ENCODE measurements at places on chromosomes 7 and 10.

GRCh38 chr10:63260860-63261251 lies 127.7 kb downstream of the NRBF2 start:
- no peak for DNase-seq

GRCh38 chr10:18094793-18095192 lies 45.4 kb upstream of the CACNB2 start:
- DNase-seq = no peak

DNA sequence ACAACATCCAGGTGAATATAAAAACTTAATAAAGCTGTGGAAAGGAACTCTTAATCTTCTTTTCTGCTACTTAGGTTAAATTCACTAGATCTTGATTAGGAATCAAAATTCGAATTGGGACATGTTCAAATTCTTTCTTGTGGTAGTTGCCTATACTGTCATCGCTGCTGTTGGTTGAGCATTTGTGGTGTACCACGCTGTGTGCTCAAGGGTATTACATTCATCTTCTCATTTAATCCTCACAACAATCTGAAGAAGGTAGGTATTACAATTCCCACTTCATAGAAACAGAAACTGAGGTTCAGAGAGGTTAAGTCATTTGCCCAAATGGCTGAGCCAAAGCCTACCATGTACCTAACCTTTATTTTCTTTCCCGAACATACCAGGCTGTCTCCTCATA lies 39.9 kb upstream of the CC2D2B start:
- no peak for DNase-seq

DNA sequence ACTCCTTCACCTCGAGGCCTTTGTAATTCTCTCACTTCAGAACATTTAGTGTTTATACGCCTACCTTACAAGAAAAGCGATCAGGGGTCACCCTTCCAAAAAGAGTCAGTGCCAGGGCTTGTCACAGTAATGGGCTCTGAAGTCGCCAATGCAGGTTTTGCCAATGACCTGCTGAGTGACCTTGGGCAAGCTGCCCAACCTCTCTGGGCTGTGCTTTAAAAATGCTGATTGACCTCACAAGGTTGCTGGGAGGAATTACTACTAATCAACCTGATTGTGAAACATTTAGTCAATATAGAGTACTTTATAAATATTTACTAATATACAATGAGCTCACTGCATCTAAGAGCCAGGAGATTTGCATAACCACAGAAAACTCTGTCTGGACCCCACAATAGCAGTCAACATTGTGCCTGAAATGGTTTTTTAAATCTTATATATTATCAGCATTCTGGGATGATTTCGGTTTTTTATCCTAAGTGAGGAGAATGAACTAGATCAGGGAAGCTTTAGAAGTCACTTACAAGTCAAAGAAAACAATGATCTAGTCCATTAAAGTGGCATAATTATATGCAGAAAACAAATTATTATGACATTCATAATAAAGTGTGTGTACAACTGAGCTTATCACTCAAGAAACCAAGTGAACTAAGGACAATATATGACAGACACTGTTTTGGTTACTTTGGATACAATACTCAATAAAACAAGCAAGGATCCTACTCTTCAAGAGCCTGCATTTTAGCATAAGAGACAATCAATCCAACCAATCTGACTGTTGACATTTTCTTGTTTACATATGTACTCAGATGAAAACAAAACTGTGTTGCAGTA lies 290.5 kb downstream of the SORCS1 start:
- no peak for DNase-seq

GRCh38 chr7:116316838-116317628 lies 106.7 kb downstream of the TES start:
- no peak for DNase-seq

GRCh38 chr7:70812511-70812910 lies 319.4 kb upstream of the GALNT17 start:
- DNase-seq = no peak

GRCh38 chr7:116705419-116705818 lies 33.4 kb downstream of the MET start:
- no peak for DNase-seq

DNA sequence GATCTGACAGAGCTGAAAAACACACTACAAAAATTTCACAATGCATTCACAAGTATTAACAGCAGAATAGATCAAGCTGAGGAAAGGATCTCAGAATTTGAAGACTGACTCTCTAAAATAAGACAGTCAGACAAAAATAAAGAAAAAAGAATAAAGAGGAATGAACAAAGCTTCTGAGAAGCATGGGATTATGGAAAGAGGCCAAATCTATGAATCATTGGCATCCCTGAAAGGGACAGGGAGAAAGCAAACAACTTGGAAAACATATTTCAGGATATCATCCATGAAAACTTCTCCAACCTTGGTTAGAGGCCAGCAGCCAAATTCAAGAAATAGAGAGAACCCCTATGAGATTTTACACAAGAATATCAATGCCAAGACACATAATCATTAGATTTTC lies 804.8 kb upstream of the IGFBP3 start:
- no peak for DNase-seq

- no peak for DNase-seq
These were observed 355.5 kb downstream of the CDC14C start for GRCh38 chr7:49279891-49280290.

- no peak for DNase-seq
These were observed 274.9 kb downstream of the SDK1 start for GRCh38 chr7:3575753-3576531.

- no peak for DNase-seq
These were observed 760.9 kb upstream of the IGFBP3 start for GRCh38 chr7:46681865-46682503.

GRCh38 chr7:37832194-37832593 lies 16.2 kb upstream of the NME8 start:
- peak; percentile 35 for DNase-seq

DNA sequence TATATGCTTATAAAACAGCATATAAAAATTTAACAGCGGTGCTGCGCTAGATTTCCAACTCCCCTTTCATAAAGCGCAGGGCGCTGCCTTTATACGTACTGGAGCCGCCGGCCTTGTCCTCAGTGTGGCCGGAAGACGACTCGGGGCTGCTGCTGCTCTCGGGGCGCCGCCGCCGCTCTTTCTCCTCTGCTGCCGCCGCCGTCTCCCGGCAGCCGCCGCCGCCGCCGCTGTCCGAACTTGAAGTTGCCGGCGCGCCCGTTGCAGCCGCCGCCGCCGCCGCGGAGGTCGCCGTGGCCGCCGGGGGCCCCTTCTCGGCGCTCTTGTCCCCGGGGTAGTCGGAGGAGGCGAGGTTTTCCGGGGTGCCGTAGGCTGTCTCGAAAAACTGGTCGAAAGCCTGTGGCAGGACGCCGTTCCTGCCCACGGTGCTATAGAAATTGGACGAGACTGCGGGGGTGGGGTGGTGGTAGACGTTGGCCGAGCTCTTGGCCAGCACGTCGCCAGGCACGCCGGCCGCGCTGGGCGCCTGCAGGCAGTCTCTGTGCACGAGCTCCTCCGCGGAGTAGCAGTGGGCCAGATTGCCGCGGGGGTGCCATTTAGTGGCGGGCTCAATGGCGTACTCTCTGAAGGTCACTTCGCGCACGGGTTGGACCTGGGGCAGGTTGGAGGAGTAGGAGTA lies 557 bp downstream of the HOXA11 start:
- DNase-seq = no peak

DNA sequence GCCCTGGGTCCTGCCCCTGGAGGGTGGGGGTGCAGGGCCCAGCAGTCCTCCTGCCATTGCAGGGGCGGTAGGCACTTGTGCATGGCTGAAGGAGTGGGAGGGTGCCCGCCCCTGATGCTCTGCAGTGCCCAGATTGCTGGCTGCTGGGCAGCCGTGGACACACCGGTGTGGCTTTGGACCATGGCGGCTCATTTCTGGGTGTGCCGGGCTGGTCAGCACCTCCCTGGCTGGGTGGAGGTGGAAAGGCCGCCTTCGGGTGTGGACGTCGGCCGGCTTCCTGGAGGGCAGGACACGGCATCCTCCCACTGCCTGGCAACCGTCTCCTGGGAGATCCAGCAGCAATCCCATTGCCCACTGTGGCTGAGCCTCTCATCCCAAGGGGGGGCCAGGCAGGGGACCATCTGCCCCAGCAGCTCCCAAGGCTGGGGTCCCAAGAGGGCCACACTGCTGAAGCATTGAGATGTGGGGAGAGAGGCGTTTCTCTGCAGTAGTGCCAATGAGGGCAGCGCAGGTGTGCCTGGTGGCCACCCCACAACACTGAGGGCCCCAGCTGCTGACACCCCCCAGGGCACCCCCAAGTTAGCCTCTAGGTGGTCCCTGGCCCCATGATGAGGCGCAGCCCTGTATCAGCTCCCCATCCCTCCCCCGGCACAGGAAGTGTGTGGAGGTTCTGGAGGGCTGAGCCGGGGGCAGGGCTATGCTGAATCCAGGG lies 12.9 kb downstream of the TTYH3 start:
- no peak for DNase-seq

DNA sequence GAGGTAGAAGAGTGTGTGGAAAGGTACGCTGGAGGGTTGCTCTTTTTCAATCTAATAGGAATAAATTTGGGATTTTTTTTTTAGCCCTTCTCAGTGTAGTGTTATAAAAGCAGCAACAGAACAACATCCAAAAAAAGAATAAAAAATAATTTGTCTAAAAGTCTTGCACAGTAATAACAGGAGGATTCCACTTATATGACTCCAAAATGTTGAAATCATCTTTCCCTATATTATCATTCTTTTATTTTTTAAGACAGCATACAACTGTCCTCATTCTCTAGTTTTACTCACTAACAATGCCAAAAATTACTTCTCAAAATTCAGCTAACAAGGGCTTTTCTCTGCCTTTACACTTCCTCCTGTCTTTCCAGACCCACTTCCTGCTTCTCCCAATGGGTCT lies 27.8 kb downstream of the IL2RA start:
- no peak for DNase-seq

GRCh38 chr10:26911811-26912461 lies 51.2 kb upstream of the ABI1 start:
- no peak for DNase-seq

DNA sequence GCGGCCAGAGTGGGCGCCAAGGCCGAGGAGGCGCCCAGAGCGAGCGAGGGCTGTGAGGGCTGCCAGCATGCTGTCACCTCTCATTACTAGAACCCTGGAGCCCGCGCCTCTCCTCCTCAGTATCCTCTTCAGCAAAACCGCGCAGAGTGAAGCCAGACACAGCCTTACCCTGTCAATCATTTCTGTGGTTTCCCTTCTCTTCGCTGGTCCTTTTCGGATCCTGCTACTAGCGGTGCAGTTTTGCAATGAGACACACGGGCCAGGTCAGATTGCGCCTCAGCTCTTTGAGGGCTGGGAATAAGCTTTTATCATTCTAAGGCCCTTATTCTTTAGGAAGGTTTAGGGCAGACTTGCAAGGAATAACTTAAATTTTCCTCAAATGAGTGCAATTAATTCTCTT lies 55.5 kb upstream of the FAM171A1 start:
- no peak for DNase-seq

DNA sequence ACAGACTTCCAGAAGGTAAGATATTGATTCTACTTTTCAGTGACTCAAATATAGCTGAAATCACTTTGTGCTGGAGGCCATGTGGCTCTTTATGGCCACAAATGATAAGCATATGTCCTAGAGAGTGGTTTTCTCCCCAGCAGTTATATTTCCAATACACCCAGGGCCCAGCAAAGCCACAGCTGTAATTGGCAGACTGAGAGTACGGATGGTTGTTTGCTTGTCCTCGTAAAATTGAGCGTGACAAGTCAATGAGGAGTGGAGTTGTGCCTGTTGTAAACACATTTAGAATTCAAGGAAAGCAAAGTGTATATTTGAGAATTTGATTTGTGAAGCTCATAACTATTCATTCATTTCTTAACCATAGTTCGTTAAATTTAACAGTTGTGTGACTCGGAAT lies 201.8 kb downstream of the LHFPL3 start:
- DNase-seq = peak; percentile 16

- DNase-seq = no peak
These were observed 32.1 kb upstream of the HECTD2 start for GRCh38 chr10:91378061-91378460.

DNA sequence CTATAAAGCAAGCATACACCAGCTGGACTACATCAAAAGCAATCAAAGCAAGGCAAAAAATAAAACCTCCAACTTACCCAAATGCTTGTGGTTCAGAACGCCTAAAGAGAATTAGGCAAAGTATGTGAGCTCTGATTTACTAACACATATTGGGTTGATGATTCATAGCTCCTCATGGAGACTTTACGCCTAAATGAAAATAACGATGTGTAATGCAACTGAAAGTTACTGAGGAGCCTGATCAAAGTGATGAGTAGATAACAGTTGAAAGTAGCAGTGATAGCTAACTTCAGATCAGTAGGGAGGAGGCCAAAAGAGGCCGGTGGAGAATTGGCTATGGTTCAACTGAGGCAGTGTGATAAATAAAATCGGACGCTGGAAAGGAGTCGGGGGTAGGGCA lies 85.0 kb downstream of the MPP7 start:
- no peak for DNase-seq

GRCh38 chr7:111855842-111856227 lies 293.5 kb upstream of the IMMP2L start:
- peak; percentile 23 for DNase-seq

GRCh38 chr10:2891073-2891769 lies 176.1 kb upstream of the PFKP start:
- DNase-seq = no peak

DNA sequence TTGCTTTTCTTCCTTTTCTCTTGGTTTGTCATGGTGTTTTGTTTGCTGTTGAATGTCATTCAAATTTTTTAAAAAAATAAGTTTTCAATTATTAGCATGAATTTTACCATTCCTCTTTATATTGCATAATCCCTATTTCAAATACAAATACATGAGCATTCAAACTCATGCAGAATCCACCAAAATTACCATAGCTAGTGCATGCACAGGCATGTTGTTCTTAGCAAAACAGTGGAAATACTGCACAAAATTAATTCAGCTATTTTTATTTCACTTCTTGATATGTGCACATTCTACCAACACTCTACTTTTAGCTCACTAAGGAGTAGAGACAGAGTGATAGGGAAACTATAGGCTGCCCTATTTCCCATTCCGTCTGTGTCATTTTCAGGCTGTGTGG lies 670.1 kb upstream of the LRRN3 start:
- DNase-seq = no peak

GRCh38 chr7:27689591-27690164 lies 27.0 kb upstream of the HIBADH start:
- DNase-seq = no peak

DNA sequence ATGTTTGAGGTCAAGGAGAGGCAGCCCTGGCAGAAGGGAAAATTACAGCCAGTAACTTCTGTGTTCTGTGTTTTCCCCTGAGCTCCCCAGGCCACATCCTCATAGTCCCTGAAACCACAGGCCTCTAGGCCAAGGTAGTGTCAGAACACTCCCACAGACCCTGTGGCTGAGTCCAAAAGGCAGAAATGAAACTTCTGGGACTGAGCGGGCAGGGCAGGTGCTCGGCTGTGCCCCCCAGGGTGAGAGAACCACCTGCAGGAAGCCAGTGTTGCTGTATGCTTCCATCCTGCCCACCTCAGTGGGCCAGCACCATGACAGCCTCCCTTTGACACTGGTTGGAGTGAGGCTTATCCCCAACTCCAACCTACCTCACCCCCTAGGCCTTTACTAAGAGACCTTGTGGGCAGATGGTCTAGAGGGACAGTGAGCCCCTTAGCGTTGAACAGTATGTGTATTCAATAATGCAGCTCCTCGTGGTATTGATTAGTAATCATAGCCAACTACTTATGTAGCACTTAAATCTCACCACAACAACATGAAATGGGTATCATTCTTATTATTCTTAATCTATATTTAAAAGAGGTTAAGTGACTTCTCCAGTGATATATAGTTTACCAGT lies 30.3 kb downstream of the PIK3CG start:
- no peak for DNase-seq
